ENCODE measurements at places on chromosomes 12 and 14.

- no peak for DNase-seq
Observed at GRCh38 chr14:103353362-103353761, 19.3 kb downstream of the EIF5 start.

GRCh38 chr12:69428351-69429073 is 41.7 kb upstream of the FRS2 start:
- no peak for DNase-seq

GRCh38 chr12:62928632-62929031 is 6.3 kb downstream of the PPM1H start:
- DNase-seq: no peak

- DNase-seq: no peak
Observed at GRCh38 chr12:52918351-52918750, 13.5 kb upstream of the KRT8 start.

DNA sequence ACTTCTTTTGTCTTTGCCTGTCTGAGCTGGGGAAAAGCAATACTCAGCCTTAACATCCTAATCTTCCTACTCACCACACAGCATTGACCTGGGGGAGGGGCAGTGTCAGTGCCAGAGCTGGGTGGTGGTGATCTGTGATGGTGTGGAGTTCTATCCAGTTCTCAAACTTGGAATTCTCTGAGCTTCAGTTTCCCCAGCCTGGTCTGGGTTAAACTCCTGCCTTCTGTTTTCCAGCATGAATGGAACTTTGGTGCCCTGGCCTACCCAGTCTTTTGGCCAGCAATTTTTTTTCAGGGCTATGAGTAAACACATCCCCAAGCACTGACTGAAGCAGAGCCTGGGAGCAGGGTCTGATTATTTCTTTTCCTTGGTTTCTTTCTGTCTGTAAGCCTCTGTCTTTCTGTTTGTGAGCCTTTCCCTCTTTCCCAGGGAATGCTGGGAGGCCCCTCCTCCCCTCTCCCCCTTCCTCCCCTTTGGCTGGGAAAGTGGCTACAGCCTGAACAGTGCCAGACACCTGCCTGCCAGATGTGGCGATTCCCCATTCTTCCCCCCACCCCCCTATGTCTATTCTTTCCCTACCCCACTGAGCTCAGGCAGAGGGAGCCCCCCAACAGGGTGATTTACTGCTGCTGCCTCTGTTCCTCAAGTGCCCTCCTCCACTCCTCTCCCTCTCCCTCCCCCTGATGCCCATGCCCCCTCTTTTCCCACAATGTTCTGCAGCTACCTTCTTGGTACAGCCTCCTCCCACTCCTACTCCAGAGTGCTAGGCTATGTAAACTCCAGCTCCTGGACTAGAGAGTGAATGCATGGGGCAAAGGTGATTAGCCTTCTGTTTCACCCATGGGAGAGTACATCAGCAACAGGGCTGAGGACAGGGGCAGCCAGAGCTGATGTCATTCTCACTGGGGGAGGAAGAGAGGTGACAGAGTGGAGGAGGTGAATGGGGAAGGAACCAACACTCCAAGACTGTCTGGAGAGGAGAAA is 11.1 kb downstream of the GPR84 start:
- no peak for DNase-seq

DNA sequence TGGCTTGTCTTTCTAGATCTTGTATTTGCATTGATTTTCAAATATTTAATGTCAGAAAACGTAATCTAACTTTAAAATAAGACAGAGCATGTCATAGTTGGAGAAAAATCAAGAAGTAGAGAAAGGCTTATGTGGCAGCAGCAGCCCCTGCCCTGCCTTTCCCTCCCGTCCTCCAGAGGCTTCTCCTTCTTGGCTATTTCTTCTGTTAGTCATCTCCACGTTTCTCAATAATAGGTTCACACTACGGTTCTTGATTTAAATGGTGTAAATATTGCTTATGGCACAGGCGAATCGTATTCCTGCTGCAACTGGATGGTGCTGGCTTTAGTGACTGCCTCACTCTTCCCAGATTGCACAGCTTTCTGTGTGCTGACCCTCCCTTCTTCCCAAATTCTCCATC is 42.8 kb downstream of the SLC8B1 start:
- DNase-seq: no peak

DNA sequence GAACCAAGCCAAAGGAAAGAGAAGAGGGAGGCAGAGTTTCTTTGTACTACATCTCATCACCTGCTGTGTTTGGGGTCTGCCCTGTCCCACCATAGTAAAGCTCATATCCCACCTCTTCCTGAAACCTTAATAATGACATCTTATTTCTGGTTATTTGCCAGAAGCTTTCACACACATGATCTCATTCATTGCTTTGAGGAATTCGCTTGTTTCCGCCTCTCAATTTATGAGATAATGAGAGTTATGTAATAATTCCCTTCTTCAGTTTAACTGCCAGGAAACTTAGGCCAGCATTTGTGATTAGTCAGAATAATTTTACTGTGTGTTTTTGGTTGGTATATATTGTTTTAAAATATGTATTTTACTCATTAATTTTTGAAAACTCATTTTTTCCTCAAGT is 205.2 kb downstream of the CACNA1C start:
- DNase-seq: no peak

- peak; percentile 63 for DNase-seq
Observed at GRCh38 chr12:114662512-114663177, 21.3 kb downstream of the TBX3 start.

GRCh38 chr14:52901357-52901980 is 49.4 kb downstream of the FERMT2 start:
- no peak for DNase-seq

GRCh38 chr12:1094714-1095113 is 103.7 kb downstream of the ERC1 start:
- DNase-seq: peak; percentile 38

DNA sequence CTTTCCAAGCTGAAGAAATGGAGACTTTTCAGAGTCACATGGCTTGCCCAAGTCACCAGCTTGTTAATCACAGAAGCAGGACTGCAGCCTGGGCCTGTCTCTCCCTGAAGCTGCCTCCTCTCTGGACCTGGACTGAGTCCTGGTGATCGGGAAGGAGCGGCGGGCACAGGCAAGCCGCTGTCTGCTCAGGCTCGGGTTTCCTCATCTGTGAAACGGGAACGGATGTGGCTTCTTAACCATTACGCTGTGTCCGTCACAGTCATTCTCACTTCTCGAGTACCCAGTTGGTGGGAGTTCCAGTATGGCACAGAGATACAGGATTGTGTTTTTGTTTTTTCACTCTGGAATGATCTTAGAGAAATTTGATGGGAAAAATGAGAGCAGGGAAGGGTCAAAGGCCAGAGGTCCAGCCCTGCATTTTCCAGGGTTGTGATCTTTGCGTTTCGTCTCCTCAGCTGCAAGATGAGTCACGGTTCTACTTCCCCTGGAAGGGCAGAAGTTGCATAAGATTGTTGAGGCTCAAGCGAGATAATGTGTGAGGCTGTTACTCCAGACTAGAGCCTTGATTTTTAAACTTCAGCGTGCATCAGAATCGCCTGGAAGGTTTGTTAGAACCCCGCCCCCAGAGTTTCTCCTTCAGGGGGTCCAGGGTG is 7.6 kb upstream of the LRTM2 start:
- DNase-seq: no peak

GRCh38 chr14:37093364-37093763 is 79.0 kb downstream of the SLC25A21 start:
- no peak for DNase-seq

- DNase-seq: no peak
Observed at GRCh38 chr14:24224618-24225071, 7.5 kb downstream of the NEDD8 start.

DNA sequence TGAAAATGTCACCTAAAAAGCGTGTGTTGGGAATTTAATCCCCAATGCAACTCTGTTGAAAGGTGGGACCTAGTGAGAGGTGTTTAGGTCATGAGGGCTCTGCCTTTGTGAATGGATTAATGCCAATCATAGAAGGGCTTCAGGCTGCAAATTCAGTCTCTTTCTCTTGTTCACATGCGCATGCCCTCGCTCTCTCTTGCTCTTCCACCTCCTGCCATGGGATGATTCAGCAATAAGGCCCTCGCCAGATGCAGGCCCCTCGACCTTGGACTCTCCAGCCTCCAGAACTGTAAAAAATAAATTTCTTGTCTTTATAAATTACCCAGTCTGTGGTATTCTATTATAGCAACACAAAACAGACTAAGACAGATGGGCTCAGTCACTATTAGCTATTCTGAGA is 55.4 kb downstream of the PLXNC1 start:
- DNase-seq: no peak

DNA sequence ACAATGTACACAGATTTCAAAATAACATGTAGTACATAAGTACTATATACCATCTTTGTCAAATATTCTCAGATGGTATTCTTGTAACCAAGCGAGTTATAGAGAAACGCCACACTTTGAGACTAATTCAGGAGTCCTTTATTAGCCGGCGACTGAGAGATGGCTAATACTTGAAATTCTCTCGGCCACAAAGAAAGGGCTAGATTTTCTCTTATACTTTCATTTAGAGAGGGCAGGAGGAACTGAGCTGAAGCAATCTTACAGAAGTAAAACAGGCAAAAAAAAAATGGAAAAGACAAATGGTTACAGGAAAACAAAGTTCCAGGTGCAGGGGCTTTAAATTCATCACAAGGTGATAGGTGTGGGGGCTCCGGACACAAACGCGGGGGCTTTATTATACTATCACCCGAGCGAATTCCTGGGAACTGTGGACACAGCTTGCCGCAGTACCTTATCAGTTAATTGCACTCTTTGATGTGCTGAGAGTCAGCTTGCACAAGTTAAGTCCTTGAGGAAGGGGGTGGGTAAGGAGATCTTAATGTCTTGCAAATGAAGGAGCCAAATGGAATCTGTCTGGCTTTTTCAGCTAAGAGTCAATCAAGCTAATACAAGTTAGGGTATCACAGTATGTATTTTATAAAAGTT is 382.3 kb downstream of the KCNH5 start:
- DNase-seq: no peak

DNA sequence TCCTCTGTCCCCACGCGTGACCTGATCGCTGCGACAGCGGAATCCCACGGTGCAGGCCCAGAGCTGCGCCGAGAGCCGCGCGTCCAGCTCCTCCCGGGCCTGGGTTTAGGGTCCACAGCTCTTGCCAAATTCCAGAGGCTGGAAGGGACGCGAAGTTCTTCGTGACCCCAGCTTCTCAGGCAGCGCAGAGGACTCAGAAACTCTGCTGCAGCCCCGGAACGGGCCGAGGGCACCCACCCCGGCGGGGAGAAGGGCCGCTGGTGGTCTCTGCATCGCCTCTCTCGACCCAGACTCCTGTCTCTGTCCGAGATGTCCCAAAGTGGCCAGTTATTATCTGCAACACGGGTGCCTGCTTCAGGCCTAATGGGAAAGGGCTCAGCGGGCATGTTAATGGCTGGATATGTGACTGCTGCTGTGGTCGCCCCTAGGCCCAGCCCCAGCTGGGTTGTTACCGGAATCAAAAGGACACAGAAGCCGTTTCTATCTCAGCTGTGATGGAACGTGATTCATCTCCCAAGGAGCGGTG is 236.4 kb downstream of the VRK1 start:
- DNase-seq: no peak

DNA sequence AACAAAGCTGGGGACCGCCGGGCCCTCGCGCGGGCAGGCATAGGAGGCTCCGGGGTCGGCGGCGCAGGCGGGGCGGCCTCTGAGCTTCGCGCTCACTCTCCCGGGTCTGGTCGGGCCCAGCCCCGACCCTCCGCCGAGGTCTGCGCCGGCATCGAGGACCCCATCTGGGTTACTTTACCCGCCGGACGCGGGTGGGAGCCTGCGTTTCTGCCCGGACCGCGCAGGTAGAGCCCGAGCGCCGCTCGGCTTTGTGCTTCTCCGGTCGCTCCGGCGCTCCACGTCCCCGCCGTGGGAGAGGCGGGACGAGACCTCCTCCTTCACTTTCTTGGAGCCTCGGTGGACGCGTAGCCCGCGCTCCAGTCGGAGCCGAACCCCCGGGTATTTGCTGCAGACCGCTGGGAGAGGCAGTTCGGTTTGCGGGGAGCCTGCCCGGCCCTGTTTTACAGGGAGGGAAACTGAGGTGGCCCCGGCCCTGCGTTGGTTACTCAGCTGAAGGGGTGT is 63.2 kb downstream of the FBXL14 start:
- DNase-seq: peak; percentile 49

- DNase-seq: no peak
Observed at GRCh38 chr14:76954394-76955190, 73.9 kb downstream of the IRF2BPL start.

DNA sequence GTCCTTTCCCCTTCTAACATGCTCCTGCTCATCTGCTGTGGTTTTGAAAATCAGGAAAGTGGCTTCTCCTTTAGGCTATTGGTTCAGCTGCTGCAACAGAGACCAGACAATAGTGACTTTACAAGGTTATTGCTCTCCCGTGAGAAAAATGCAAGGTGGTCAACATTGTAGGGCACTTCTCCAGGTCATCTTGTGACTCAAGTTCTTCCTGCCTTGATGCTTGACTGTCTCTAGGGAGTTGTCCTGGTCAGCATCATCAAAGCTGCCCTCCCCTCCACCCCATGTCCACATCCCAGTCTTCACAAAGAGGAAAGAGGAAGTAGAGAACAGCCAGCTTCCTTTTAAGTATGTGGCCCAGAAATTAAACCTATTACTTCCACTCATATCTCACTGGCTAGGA is 3.9 kb upstream of the TMEM63C start:
- DNase-seq: no peak

Measured in GM13976 (cell line).